ENCODE measurements at places on chromosomes 7 and 10. TPM values are rescaled to one million over a fixed set of nuclear protein-coding genes. Genes with fewer than 3 reads are reported as not detected.

- DNase-seq, result no peak
These were observed 517.4 kb downstream of the PARD3 start for GRCh38 chr10:34297541-34298345.

DNA sequence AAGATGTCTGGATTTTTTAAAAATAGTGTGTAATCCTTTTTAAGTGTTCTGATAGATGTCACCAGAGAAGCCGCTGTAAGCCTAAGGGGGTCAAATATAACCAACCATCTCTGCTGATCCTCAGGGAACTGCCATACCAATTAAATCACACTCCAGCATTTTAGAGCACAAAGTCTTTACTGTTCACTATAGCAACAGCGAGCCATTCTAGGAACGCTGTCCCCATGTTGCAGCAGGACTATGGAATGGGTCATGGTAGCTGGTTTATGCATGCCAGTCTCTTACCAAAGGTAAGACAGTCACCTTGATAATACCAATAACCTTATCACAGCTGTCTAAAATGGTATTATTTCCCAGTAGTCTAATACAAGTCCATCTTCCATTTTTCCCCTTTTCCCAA, 33.5 kb downstream of the TRIM24 start:
- no peak for DNase-seq

GRCh38 chr7:83289419-83289993, 126.8 kb upstream of the PCLO start:
- DNase-seq, result no peak

DNA sequence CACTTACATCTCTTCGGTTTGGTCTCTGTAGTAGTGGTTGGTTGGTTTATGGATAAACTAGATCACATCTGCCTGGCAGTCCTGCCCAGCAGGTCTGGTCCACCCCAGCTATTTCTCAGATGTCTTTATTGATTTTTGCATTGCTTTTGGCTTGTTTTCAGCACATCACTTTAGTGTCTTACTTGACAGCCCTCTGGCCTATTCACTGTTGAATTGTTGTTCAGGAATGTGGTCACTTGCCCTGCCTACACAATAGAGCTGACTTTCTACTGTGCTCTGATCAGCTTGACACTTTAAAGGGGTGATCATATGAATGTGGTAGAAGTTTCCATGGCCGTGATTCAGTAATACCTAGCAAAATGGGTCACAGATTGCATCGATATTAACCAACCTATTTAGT, 719.2 kb upstream of the LRRN3 start:
- DNase-seq, result no peak

GRCh38 chr7:92730808-92731207, 105.6 kb downstream of the CDK6 start:
- DNase-seq, result no peak

DNA sequence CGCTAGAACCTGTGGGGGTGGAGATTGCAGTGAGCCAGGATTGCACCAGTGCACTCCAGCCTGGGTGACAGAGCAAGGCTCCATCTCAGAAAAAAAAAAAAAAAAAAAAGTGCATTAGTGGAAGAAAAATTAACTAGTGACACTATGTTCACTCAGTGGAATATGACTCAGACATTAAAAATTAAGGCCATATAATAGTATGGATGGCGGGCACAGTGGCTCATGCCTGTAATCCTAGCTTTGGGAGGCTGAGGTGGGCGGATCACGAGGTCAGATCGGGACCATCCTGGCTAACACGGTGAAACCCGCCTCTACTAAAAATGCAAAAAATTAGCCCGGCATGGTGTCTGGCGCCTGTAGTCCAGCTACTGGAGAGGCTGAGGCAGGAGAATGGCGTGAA, 3.4 kb downstream of the PHYH start:
- DNase-seq, result no peak

GRCh38 chr10:31261511-31262311, 57.3 kb upstream of the ZEB1 start:
- peak; percentile 34 for DNase-seq

GRCh38 chr10:18196806-18197550, 56.8 kb downstream of the CACNB2 start:
- no peak for DNase-seq

- DNase-seq, result no peak
These were observed 1052.3 kb upstream of the CELF2 start for GRCh38 chr10:9965341-9965740.

DNA sequence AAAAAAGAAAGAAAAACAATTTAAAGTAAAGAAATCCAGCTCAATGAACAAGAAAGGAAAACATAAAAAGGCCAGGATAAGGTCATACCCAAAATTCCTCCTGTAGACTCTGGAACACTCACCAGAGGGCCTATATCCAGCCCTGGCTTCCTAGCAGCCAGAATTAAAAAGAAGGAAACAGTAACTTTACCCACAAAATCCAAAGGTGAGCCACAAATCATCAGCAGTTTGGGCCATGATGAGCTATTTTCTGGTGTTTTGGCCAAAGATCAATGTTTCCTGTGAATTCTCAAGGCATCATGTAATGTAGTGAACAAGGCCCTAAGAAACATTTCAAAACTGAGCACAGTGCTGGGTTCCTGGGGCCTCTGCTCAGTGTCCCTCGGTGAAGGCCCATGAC, 87.8 kb downstream of the LARP4B start:
- no peak for DNase-seq

DNA sequence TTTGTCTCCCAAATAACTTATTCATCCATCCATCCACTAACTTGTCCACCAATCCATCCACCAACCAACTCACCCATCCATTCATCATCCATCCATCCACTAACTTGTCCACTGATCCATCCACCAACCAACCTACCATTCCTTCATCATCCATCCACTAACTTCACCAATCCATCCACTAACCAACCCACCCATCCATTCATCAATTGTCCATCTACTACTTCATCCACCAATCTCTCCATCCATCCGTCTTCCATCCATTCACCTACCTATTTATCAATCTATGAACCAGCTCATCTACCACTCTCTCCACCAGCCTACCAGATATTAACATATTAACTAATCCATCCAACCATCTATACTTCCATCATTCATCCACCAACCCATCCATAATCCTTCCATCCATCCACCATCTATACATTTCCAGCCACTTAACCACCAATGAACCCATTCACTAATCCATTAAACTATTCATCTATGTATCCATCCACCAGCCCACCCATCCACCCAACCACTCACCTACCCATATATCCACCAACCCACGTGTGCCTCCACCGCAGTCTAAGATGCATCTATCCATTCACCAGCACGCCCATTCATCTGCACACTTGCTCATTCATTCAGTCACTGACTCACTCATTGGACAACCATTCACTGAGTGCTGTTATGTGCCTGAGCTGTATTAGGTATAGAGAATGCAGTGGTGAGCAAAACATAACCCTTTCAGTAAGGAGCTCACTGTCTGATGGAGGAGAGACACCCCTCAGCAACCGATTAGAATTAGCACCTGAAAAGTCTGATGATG, 19.8 kb upstream of the TBL2 start:
- DNase-seq, result no peak

DNA sequence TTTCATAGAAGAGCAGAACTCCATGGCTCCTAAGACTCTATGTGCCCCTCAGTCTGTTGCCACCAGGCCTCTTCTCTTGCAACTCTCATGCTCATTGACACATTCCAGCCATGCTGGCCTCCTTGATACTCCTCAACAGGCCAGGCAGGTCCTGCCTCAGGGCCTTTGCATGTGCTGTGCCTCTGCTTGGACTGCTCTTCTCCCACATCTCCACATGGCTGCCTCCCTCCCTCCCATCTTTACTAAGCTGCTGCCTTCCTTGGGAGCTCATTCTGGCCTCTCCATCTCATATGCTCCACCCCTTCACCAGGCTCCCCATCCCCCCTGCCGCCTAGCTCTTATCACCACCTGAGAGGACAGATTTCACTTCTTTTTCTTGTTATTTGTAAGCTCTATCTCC, 103.8 kb upstream of the GPR26 start:
- DNase-seq, result no peak

DNA sequence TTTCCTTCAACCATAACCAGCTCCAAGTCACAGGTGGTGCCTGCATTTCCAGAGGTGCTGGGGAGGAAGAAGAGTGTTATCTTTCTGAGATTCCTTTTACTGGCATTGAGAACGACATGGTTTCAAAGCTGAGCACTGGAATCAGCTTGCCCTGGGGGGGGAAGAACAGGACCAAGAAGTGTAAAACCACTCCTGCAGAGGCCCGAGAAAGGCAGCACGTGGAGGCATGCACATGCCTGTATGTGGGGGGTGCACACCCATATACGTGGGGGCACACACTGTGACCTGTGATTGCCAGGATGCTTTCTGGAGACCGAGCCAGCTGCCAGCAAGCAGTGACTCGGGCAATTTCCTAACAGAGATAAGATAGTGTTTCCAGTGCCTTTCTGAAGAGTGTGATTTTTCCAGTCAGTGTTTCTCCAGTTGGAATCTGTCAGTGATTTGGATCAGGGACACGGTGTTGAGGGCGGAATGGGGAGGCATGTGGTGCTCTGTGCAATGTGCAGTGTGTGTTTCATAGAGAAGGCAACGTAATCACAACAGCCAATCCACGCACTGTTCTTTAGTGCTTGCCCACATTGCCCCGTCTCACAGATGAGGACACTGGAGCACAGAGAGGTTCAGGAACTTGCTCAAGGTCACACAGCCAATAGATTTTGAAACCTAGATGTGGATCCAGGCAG, 4.2 kb downstream of the LRRC27 start:
- no peak for DNase-seq

DNA sequence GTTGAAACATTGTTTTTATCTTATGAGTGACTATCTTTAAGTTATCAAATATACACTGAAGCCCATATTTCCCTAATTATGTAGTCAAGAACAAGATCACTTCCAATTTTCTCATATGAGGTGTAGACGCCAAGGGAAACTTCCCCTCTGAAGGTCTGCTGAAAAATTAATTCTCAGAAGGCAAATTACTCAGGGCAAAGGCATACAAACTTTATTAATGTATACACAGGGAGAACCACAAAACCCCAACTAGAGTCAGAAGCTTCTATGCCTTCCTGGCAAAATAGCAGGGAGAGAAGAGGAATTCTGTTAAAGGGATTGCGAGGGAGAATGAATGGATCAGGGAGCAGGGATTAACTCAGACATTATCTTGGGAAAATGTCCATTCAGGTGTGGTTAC, 83.4 kb downstream of the DOCK4 start:
- no peak for DNase-seq

DNA sequence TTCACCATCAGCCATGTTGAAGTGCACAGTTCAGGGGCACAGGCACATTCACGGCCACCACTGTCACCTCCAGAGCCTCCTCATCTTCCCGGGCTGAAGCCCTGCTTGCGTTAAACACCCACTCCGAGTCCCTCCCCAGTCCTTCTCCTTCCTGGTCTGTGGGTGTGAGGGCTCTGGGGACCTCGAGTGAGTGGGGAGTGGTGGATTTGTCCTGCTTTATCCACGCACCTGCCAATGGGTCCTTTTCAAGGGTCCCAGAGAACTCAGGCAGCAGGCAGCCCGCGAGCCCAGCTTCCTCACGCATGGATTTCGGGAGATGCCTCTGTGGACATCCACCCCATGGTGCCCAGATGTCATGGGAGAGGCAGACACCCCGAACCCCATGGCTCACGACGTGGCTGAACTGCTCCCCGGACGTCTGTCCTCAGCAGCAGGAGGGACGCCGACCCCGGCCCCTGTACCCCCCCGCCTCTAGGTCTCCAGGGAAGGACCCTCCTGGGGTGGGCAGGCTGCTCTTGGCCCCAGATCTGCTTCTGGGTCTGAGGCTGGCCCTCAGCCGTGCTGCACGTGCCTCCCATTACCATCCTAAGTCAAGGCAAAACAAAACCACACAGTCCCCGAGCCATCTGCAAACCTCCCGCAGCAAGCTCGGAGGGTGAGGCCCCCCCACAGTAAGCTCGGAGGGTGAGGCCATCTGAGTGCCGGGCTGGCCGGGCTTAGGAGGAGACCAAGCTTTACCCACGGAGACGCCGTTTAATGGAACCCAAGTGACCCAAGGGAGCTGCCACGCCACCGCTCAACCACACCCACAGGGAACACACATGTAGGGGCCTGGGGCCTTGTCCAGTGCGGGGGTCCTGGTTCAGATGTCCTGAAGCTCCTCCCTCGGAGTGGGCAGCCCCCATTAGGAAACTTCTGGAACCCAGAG, 9.0 kb downstream of the CYP2W1 start:
- DNase-seq, result no peak

GRCh38 chr7:157751951-157752673, 415.3 kb downstream of the DNAJB6 start:
- no peak for DNase-seq

GRCh38 chr7:4091767-4092166, 590.3 kb upstream of the FOXK1 start:
- DNase-seq, result peak; percentile 59

GRCh38 chr7:108423089-108423989, 32.9 kb downstream of the NRCAM start:
- DNase-seq, result no peak

- no peak for DNase-seq
These were observed 41.4 kb upstream of the GHITM start for GRCh38 chr10:84097787-84098353.

IL15RA gene
- total RNA-seq, result 22.9 TPM

ATP5F1C gene
- 461 TPM for total RNA-seq

SEMA3A gene
- 7.9 TPM for total RNA-seq

GPR158 gene
- 10.9 TPM for total RNA-seq

VAX1 gene
- total RNA-seq, result not detected

GPR26 gene
- not detected for total RNA-seq

TACR2 gene
- total RNA-seq, result not detected

PNLIP gene
- not detected for total RNA-seq

GIMAP5 gene
- total RNA-seq, result 1.2 TPM

CYP26C1 gene
- total RNA-seq, result not detected

FAM13C gene
- 2.8 TPM for total RNA-seq

GTF2IRD1 gene
- 10.5 TPM for total RNA-seq
